Adrenal gland (tissue), 19 donors: ENCODE measurements at places on chromosomes 5 and 9. TPM values are rescaled to one million over a fixed set of nuclear protein-coding genes. Genes with fewer than 3 reads are reported as not detected.

- DNase-seq, result no peak
- H3K36me3 ChIP-seq, result no peaks in the 10 kb centered on the region
- no peaks in the 10 kb centered on the region for H3K4me1 ChIP-seq
- no peaks in the 10 kb centered on the region for H3K27me3 ChIP-seq
- H3K4me3 ChIP-seq, result no peak overlapping the region
- H3K27ac ChIP-seq, result no peak overlapping the region
These were observed 42.7 kb downstream of the PTGES start for GRCh38 chr9:129710169-129710453.

GRCh38 chr5:82493221-82493620 lies 215.1 kb upstream of the RPS23 start:
- no peak for DNase-seq
- H3K4me3 ChIP-seq, result no peak overlapping the region
- no peaks in the 10 kb centered on the region for H3K36me3 ChIP-seq
- H3K27ac ChIP-seq, result no peak overlapping the region
- H3K27me3 ChIP-seq, result no peaks in the 10 kb centered on the region

DNA sequence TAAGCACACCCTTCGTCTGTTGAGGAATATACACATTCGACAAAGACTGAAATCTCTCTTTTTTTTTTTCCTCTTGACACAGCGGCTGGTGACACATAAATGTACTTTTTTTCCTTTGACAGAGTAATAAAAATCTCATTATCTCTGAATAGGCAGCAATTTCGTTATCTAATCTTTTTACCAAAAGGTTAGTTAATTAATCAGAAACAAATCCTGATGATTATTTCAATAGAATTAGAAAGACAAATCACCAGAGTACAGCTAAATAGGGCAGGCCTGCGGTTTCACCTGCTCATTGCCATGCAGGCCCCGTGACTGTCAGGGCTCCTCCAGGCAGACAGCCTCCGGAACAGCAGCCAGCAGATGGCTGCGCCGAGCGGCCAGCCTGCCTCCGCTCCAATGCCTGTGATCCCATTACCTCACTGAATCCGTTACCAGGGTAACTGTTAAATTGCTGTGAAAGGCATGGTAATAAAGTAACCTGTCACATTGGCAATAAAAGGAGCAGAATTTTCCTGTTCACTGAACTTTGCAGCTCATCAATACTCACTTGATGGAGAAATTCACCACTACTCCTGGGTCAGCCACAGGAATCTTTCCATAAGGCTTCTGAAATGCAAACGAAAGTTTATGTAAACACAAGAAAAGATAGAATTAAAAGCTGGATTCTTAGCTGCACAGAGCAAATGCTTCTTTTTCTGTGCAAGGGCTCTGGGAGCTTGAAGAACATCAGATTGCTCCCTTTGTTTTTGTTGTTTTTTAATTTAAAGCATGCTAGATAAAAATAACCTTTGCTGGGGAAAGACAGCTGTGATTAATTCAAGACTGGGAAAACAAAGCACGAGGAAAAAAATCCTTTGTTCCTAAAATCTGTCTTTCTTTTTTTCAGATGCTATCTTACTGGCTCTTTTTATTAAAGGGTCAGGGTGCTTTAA lies 666.4 kb upstream of the ZNF608 start:
- DNase-seq, result peak; percentile 88
- peak overlapping the region; percentile 19 for H3K27ac ChIP-seq
- H3K27me3 ChIP-seq, result no peaks in the 10 kb centered on the region
- H3K4me3 ChIP-seq, result no peak overlapping the region
- peaks cover 61% of the 10 kb centered on the region for H3K4me1 ChIP-seq

GRCh38 chr5:88769165-88769564 lies 113.8 kb downstream of the MEF2C start:
- peak; percentile 46 for DNase-seq
- no peaks in the 10 kb centered on the region for H3K4me1 ChIP-seq
- no peak overlapping the region for H3K4me3 ChIP-seq
- H3K27ac ChIP-seq, result no peak overlapping the region
- H3K27me3 ChIP-seq, result no peaks in the 10 kb centered on the region

- H3K27ac ChIP-seq, result no peak overlapping the region
- no peaks in the 10 kb centered on the region for H3K36me3 ChIP-seq
- no peak for DNase-seq
- no peaks in the 10 kb centered on the region for H3K4me1 ChIP-seq
These were observed 319.4 kb downstream of the NDUFS4 start for GRCh38 chr5:53879708-53880323.

DNA sequence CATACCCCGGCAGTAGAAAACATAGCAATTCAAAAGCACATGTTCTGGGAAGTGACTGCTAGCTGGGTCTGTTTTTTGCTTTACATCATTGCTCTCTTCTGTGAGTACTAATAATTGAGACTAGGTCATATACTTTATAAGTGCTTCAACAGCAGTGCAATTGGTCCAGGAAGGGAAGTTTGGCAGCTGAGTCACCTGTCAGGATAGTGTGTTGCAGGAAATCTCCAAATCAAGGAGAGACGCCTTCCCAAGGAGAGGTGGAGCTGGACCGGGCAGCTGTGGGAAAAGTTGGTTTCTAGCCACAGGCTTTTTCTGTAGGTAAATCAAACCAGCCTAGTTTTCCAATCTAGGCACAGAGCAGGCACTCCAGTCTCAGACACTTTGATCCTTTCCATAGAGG lies 330.1 kb downstream of the ENC1 start:
- no peaks in the 10 kb centered on the region for H3K36me3 ChIP-seq
- no peak overlapping the region for H3K4me3 ChIP-seq
- no peak for DNase-seq
- H3K27me3 ChIP-seq, result no peaks in the 10 kb centered on the region
- no peaks in the 10 kb centered on the region for H3K4me1 ChIP-seq

DNA sequence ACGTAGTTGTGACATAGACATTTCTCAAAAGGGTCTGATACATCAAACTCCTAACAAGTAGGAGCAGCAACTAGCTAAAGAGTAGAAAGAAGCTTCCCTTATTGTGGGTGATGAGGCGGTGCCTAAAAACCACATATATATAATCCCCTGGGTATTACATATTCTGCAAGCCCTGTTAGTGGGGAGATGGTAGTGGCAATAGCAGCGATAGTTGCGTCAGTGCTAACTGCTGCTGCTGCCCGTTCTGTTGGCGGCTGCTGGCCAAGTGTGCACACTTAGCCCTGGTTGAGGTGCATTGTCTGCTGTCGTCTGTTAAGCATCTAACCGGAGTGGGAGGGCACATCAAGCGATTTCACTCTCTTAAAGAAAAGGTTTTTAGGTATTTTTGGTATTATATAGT lies 35.8 kb downstream of the VLDLR start:
- no peaks in the 10 kb centered on the region for H3K36me3 ChIP-seq
- no peak overlapping the region for H3K4me3 ChIP-seq
- no peak for DNase-seq
- H3K4me1 ChIP-seq, result no peaks in the 10 kb centered on the region
- no peak overlapping the region for H3K27ac ChIP-seq
- H3K27me3 ChIP-seq, result no peaks in the 10 kb centered on the region

- H3K27ac ChIP-seq, result no peak overlapping the region
- H3K4me3 ChIP-seq, result no peak overlapping the region
- peak; percentile 19 for DNase-seq
- H3K27me3 ChIP-seq, result no peaks in the 10 kb centered on the region
- H3K4me1 ChIP-seq, result peaks cover 4% of the 10 kb centered on the region
These were observed 47.1 kb upstream of the POU4F3 start for GRCh38 chr5:146291421-146292074.

- DNase-seq, result no peak
- no peaks in the 10 kb centered on the region for H3K4me1 ChIP-seq
- no peaks in the 10 kb centered on the region for H3K27me3 ChIP-seq
These were observed 125.8 kb upstream of the SHB start for GRCh38 chr9:38194870-38195269.

DNA sequence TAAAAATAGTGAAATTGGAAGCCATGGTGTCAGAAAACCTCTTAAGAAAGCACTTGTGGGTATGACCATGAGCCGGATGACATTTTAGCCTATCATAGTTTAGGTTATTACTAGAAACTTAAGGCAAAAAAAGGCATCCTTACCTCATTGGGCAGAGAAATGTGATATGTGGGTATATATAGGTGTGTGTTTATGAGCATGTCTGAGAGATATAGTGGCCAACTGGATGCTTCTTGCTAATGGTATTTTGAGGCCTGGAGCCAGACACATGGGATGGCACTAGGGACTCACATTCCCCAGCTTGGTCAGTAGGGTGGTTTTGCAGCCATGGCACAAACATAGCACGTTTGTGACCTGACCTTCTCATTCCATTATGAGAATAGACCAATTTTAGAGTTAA lies 295.6 kb upstream of the MEF2C start:
- no peaks in the 10 kb centered on the region for H3K4me1 ChIP-seq
- no peaks in the 10 kb centered on the region for H3K27me3 ChIP-seq
- H3K4me3 ChIP-seq, result no peak overlapping the region
- no peak overlapping the region for H3K27ac ChIP-seq

GRCh38 chr9:135744333-135745070 lies 42.5 kb downstream of the KCNT1 start:
- H3K4me1 ChIP-seq, result no peaks in the 10 kb centered on the region
- no peak overlapping the region for H3K27ac ChIP-seq
- no peaks in the 10 kb centered on the region for H3K27me3 ChIP-seq
- DNase-seq, result no peak

DNA sequence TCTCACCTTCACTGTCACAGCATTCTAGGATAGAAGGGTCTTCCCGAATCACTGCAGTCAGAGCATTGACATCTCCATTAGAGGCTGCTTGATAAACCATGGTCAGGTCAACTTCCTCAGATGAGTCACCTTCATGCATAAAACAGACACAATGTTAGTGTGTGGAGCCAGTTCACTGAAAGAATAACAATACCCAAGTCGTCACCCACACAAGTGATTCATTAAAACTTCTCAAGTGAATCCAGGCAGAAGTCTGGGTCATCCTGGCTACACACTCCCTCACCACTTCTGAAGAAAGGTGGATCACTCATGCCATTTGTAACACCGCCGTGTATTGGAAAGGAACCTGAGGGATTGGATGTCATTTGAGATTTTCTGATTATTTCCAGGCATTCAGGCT lies 49.6 kb downstream of the ANKRD55 start:
- no peaks in the 10 kb centered on the region for H3K27me3 ChIP-seq
- H3K4me1 ChIP-seq, result peaks cover 3% of the 10 kb centered on the region
- H3K4me3 ChIP-seq, result no peak overlapping the region

- no peak for DNase-seq
- H3K36me3 ChIP-seq, result no peaks in the 10 kb centered on the region
- no peaks in the 10 kb centered on the region for H3K27me3 ChIP-seq
- H3K27ac ChIP-seq, result no peak overlapping the region
These were observed 125.9 kb downstream of the SYK start for GRCh38 chr9:90927496-90927895.

DNA sequence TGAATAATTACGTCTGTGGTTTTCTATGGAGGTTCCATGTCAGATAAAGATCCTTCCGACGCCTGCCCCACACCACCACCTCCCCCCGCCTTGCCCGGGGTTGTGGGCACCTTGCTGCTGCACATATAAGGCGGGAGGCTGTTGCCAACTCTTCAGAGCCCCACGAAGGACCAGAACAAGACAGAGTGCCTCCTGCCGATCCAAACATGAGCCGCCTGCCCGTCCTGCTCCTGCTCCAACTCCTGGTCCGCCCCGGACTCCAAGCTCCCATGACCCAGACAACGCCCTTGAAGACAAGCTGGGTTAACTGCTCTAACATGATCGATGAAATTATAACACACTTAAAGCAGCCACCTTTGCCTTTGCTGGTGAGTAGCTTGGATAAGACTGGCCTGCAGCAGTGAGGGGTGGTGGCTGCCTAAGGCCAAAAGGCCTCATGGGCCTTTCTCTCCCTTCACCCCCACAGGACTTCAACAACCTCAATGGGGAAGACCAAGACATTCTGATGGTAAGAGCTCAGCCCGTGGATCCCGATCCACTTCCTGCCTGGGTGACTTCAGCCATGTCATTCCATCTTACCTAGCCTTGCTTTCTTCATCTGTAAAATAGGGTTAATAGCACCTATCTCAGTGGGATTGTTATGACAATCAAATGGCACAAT lies at the start of gene IL3:
TSS of gene IL3 (plus strand) at position 155 of the 661 bp plus-strand sequence. CDS start at position 207, 52 bp downstream.
- no peak for DNase-seq
- H3K4me1 ChIP-seq, result no peaks in the 10 kb centered on the region
- H3K4me3 ChIP-seq, result no peak within 1 kb of the TSS
- no peaks in the 10 kb centered on the region for H3K27me3 ChIP-seq

DNA sequence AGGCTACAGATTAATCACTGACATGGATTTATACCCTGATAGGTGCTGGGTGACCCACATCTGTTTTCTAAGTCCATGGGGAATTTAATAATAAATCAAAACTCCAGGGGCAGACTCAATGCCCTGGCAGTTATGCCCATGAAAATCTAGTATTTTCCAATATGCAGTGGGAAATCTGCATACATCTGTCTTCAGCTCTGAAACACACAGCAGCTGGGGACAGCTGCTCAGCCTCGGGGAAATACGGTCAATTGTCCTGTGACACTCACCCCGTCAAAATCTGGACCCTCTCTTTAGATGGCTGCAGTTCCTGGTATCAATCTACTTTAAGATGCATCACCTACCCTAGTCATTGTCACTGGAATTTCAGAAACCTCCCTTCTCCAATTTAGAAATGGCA lies 12.7 kb upstream of the C1QTNF3 start:
- H3K36me3 ChIP-seq, result no peaks in the 10 kb centered on the region
- no peaks in the 10 kb centered on the region for H3K27me3 ChIP-seq
- no peak overlapping the region for H3K4me3 ChIP-seq
- H3K27ac ChIP-seq, result no peak overlapping the region

GRCh38 chr9:135245482-135246247 lies 158.2 kb downstream of the OLFM1 start:
- peaks cover 9% of the 10 kb centered on the region for H3K27me3 ChIP-seq
- H3K27ac ChIP-seq, result no peak overlapping the region
- no peaks in the 10 kb centered on the region for H3K36me3 ChIP-seq
- H3K4me1 ChIP-seq, result no peaks in the 10 kb centered on the region
- DNase-seq, result no peak

DNA sequence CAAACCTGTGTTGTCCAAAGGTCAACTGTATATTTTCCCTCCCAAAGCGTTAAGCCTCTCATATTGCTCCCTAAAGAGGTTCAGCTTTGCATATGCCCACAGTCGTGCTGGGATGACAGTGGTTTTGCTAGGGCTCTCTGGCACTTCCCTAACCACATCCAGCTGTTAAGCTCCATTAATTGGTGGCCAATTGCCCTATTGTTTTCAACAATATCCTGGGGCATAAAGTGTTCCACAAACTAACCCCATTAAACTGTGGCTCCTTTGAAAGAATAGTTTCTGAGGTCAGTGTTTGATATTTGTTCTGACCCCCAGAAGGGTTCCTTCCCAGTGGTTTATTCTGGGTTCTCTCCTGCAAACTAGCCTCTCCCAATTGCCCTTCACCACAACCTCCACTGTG lies 194.5 kb downstream of the HSD17B3 start:
- no peak for DNase-seq
- no peak overlapping the region for H3K4me3 ChIP-seq
- no peaks in the 10 kb centered on the region for H3K27me3 ChIP-seq
- no peaks in the 10 kb centered on the region for H3K4me1 ChIP-seq
- H3K27ac ChIP-seq, result no peak overlapping the region
- no peaks in the 10 kb centered on the region for H3K36me3 ChIP-seq

INPP5E gene
- polyA plus RNA-seq, result 27.1 TPM

GRIN1 gene
- 0.16 TPM for polyA plus RNA-seq

MTAP gene
- polyA plus RNA-seq, result 6.4 TPM

ABO gene
- 18.5 TPM for polyA plus RNA-seq

C5orf34 gene
- polyA plus RNA-seq, result 1.0 TPM

KIF2A gene
- 2.1 TPM for polyA plus RNA-seq

SPOCK1 gene
- polyA plus RNA-seq, result 34.6 TPM

RECK gene
- polyA plus RNA-seq, result 4.1 TPM

SCGB3A1 gene
- polyA plus RNA-seq, result 10.4 TPM

ADAMTSL2 gene
- polyA plus RNA-seq, result 35.3 TPM

GARIN3 gene
- not detected for polyA plus RNA-seq

OR2V1 gene
- not detected for polyA plus RNA-seq

SPINK7 gene
- polyA plus RNA-seq, result not detected
